ENCODE measurements at places on chromosomes 4 and X.

DNA sequence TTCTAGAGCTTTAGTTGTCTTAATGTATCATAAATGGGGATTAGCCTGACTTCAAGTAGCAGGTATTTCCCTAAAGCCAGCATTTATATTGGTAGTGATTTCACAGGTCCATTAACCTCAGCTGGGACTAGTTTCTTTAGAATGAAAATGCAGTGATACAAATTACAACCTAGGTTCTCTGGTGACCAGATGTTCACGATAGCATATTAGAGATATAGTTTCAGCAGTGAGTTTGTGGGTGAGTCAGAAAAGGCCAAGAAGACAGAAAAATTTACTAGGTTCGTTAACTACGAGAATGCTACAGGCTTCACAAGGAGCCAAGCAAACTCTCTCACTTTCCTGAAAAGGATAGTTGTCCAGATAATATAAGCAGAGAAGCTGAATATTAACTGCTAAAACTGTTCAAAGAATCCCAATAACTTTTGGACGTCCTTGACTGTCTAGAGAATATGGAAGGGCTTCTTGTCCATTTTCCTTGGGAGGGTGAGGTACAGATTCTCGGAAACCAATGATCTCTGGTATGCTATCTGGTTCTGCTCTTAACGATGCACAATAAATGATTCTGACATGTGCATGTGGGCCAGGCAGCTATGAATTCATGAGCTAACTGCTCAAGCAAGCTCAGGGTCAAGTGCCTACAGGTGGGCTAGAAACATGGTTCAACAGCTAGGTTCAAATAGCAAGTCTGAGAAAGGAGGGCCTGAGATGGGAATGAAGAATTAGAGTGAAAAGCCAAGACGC is 6.0 kb upstream of the SPCS3 start:
- DNase-seq = no peak

GRCh38 chr4:173273941-173274340 is 60.2 kb downstream of the HMGB2 start:
- no peak for DNase-seq

GRCh38 chr4:126856906-126857305 is 775.9 kb upstream of the INTU start:
- no peak for DNase-seq

GRCh38 chr4:156475322-156475721 is 496.3 kb downstream of the PDGFC start:
- DNase-seq = no peak

GRCh38 chr4:148116969-148117368 is 325.2 kb downstream of the NR3C2 start:
- DNase-seq = peak; percentile 75

DNA sequence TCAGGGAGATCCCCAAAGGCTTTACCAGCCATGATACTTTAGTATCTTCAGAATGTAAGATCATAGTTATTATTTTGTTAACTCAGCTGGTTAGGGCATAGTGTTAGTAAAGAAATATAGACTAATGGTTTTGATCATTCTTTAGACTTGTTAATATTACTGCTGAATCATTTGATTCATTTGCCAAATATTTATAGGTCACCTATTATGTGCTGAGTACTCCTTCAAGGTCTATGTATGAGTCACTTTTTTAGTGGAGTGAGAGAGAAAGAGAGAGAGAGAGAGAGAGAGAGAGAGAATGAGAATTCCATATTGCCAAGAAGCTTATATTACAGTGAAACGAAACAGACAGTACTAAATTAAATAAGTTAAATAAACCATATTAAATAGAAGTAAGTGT is 110.3 kb downstream of the UBE2NL start:
- no peak for DNase-seq

DNA sequence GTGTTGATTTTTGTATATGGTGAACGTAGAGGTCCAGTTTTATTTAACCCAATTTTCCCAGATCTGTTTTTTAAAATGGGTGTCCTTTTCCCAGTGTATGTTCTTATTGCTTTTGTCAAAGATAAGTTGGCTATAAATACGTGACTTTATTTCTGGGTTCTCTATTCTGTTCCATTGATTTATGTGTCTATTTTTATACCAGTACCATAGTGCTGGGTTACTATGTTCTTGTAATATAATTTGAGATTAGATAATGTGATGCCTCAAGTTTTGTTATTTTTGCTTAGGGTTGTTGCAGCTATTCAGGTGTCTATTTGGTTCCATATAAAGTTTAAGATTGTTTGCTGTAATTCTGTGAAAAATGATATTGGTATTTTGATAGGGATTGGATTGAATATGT is 749.1 kb upstream of the GRIA3 start:
- no peak for DNase-seq

GRCh38 chrX:44040406-44040805 is 67.2 kb upstream of the NDP start:
- no peak for DNase-seq

DNA sequence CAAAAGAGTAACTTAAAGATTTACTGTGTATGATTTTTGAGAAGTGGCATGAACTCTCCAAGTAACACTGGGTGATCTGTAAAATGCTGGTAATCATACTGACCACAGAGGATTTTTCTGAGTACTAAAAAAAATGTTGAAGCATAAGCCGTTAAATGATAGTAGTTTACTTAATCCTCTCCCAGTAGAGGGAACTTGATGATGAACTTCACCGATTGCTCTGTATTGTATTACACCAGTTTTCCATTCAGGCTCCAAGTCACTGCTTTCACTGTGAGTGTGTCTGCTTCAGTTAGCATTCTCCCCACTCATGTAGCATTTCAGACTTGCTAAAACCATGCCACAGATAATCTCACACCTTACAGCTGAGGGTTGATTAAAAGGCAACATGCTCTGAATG is 294.1 kb downstream of the GBA3 start:
- no peak for DNase-seq

DNA sequence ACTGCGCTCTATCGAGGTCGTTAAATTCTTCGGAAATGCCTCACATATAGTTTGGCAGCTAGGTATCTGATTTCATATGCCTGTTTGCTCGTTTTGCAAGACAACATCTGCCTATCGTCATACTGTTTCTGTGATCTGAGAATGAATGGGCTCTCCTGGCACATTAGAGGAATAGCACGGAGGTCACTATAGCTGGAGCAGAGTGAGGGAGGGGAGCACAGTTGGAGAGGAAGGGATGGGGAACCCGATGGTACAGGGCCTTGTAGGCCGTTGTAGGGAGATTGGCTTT is 552 bp downstream of the IKBKG start:
- DNase-seq = no peak

DNA sequence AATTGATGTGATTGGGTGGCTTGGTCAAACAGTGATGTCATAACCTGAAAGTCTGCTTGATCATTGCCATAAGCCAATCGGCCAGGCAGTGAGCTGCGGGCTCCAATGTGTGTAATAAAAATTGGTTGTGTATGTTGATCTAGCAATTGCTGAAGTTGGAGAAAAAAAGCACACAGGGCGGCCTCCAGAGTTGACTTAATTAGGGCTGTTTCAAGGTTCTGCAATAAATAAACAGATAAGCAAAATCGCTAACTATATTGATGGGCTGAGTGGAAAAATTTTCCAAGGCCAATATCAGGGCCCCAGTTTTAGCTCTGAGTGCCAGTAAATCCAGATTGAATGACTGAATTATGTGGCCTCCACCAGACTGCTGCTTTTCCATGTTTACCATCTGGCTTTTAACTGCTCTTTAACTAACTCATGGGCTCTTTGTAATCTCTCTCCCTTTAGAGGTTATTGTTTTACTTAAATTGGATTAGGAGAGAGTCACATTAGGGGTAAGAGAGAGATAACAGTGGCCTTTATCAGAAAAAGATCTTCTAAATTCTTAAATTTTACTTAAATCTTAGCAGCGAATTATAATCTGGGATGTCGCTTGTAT is 160.6 kb upstream of the WDFY3 start:
- DNase-seq = no peak

- no peak for DNase-seq
Measured at GRCh38 chrX:119826399-119826959, 26.3 kb downstream of the UPF3B start.

DNA sequence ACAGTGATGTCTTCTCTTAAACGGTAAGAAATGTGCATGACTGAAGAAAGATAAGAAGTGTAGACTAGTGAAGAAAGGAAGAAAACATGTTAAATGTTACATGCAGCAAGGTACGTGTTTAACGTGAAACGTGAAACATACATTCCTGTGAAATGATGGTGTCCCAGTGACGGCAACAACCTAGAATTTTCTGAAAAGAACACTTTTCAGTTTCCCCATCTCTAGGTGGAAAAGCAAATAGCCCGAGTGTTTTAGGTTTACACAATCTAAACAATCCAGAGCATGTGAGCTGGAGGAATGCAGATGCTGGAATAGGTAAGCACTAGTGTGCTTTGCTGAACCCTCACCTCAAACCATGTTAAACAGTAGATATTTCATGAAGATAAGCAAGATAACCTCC is 60.7 kb downstream of the CLNK start:
- no peak for DNase-seq

DNA sequence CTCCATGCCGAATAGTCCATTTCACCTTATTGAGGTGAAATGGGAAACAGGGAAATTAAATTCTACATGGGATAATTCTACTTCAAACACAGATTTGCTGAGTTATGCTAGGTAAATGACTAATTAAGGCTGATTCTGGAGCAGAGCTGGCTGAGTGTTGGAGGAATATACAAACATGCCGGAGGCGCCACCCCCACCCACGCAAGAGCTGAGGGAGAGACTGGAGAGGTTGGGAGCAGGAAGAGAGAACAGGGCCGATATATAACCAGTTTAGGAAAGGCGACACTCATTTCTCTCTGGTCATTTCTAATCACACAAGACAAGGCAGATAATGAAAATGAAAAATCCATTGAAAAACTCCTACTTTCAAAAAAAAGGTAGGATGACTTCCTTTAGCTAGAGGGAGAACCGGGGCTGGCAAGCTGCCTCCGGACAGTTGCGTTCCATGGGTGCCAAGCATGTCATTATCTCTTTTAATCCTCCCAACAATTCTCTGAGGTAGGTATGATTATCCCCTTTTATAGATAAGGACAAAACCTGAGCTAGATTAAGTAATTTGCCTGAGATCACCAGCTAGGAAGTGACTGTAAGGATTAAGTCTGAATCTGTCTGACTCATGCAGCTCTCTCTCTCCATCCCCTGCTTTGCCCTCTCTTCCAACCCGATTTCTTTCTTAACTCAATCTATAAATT is 27.6 kb upstream of the CFAP299 start:
- DNase-seq = no peak

GRCh38 chr4:84384801-84385200 is 114.3 kb downstream of the NKX6-1 start:
- DNase-seq = no peak

DNA sequence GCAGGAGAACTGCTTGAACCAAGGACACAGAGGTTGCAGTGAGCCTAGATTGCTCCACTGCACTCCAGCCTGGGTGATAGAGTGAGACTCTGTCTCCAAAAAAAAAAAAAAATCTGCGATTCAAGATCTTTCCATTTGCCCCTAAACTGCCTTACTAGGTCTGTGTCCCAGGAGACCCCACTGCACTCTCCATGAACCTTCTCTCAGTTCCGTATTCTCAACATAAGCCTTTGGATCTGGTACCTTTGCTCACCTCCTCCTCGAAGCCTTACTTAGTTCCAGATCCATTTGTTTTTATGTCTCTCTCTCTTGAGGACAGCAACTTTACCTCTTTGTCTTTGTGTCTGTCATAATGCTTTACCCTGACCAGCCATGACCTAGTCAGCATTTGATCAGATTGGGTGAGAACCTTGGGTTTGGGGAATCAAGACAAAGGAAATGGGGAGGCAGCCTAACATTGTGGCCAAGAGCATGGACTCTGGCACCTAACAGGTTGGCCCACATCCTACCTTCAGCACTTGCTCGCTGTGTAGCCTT is 33.7 kb downstream of the BST1 start:
- no peak for DNase-seq

- no peak for DNase-seq
Measured at GRCh38 chr4:185941461-185941860, 127.5 kb upstream of the TLR3 start.

- DNase-seq = no peak
Measured at GRCh38 chr4:38123555-38123954, 163.4 kb downstream of the PTTG2 start.

DNA sequence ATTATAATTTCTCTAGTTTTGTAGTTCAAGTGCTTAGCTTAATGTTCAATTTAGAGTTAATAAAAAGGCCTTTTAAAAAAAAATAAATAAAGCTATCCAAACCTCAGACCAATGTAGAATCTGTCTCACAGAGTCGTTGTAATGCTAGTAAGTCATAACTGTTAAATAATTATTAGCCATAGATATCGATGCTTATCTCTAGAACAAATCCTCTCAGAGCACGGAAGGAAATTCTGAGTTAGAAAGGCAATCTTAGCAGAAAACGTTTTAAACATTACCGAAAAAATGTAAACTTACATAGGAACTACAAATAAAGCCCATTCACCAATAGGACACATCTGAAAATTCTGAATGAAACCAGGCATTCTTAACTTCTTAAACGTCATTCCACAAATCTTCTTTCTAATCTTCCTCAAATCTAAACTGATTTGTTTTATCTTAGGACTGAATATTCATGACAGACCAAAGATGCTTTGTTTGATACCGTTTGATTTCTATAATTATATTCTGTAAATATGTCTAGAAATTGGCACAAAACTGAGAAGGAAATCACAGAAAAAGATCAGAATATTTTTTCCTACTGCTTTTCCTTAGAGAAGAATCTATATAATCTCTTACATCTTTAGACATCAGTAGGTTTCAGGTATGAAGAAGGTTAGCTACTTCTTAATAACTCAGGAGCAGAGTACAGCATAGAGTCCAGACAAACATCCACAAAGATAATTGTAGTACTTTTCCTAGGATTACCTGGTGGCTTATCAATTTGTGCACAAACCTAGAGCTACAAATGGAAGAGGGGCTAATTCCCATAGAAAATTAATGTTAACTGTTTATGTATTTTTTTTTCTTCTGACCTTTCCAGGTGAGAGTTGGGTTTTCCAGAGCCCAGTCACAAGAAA is 140.7 kb downstream of the BTC start:
- no peak for DNase-seq
